ENCODE measurements at places on chromosomes 5 and 9. TPM values are rescaled to one million over a fixed set of nuclear protein-coding genes. Genes with fewer than 3 reads are reported as not detected.

Gene YIPF5
- polyA plus RNA-seq = 64.4 TPM

Gene SKIC3
- 32.8 TPM for polyA plus RNA-seq

Gene SPOCK1
- 15.8 TPM for polyA plus RNA-seq

Gene DPH7
- 33.0 TPM for polyA plus RNA-seq

Gene SPINK6
- not detected for polyA plus RNA-seq

Gene NUTM2G
- not detected for polyA plus RNA-seq

DNA sequence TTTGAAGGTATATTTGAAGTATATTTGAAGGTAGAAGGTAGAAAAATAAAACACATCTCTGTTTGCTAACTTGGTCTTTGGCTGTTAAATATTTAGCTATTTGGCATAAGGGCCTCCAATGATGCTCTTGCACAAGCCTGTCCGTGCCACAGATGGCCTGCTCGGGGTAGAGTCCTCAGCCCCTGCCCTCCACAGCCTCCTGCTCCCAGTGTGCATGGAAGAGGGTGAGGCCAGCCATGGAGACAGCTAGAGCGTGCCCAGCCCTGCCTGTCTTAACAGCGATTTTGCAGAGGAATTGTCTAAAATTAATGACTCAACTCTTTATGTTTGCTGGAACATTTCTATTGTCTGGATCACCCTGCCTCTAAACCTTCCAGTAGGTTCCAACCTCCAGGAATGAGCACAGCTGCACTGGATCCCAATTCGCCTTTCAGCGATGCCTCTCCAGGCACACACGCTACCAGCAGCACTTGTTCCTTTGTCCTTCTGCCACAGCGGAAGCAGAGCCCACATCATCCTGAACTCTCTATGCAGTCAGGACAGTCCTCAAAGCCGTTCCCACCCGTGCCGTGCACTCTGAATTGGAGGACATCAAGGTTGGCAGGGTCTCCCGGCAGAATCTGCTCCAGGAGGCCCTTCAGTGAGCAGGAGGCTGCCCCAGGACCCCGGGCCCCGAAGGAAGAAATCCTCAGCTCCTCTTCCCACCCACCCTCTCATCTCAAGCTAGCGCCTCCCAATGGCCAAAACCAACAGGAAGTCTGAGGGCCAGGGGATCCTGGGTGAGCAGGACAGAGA is 254.0 kb upstream of the IRX1 start:
- no peaks in the 10 kb centered on the region for H3K36me3 ChIP-seq
- H3K27me3 ChIP-seq = no peaks in the 10 kb centered on the region
- DNase-seq = no peak
- H3K4me3 ChIP-seq = no peak overlapping the region
- H3K27ac ChIP-seq = no peak overlapping the region

DNA sequence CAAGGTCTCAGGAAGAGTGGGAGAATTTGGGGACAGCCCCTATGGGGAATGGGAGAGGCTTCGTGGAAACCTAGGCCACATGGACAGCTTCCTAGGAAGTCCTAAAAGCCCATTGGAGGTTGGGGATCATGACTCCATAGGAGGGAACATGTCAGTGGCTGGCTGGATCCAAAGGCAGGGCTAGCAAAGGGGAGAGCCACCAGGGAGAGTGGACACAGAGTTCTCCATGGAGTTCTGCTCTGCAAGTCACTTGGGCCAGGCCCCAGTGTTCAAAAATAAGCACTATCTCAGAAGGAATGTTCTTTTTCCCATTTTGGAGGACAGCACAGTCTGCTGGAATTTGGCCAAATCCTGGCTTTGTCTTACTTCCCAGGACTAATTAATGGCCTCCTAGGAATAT is 140.6 kb upstream of the RAD23B start:
- H3K27ac ChIP-seq = no peak overlapping the region
- DNase-seq = no peak
- no peak overlapping the region for H3K4me3 ChIP-seq

Measured in IMR-90 (cell line).